ENCODE measurements at places on chromosomes 13 and 19.

GRCh38 chr13:99501848-99502301 lies 603 bp downstream of the TM9SF2 start:
- peak; percentile 23 for DNase-seq

- peak; percentile 26 for DNase-seq
Measured at GRCh38 chr19:48926909-48927308, 6.6 kb upstream of the DHDH start.

- no peak for DNase-seq
Measured at GRCh38 chr19:4390567-4391305, 9.6 kb downstream of the SH3GL1 start.

GRCh38 chr13:23871616-23872220 lies 17.5 kb downstream of the MIPEP start:
- DNase-seq = peak; percentile 47

DNA sequence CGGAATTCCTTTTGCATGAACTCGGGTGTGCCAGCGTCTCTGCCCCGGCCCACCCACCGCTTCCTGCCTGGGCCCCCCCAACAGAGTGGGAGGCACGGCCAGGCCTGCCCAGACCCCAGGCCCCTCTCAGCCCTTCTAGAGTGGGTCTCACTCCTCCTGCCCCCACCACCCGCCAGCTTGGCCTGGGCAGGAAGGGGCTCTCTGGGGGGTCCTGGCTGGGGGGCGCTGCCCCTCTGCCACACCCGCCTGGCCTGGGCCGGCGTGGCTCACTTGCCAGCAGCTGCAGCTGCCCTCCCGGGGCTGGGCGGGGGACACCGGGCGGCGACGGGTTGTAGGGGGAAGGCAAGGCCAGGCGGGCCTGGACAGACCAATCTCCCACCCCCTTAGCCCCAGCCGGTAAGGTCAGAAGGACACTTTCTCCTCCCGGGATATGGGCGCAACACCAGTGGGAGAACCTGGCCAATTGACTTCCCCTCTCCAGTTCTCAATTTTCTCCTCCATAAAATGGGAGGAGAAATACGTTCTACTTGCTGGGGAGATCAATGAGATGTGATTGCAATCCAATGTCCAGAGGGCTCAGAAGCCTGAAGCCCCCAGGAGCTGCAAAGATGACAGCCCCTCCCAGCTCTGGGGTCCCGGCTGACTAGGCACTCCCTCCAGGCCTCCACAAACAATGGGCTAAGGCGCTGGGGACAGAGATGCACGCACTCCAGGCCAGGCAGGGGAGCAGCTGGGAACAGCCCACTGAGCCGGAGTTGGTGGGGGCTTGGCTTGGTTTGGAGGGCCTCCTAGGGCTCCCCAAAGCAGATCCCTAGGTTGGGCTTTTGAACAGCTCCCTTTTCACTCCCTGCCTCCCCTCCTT lies 2.4 kb downstream of the CRLF1 start:
- DNase-seq = no peak

DNA sequence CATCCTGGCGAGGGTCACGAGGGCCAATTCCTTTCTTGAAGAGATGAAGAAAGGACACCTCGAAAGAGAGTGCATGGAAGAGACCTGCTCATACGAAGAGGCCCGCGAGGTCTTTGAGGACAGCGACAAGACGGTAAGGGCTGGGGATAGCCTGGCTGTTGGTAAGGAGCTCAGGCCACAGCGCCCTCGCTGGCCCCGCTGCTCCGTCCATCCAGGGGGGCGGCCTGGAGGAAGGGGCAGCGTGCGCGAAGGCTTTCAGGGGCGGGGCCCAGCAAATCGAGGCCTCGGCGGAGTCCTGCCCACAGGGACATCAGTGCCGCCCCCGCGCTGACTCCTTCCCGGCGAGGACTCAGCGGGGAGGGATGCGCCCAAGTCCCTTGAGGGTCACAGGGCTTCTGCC lies 6.9 kb downstream of the F10 start:
- DNase-seq = no peak
